ENCODE measurements at places on chromosomes 2 and 18.

- peak; percentile 10 for DNase-seq
These were observed 558 bp downstream of the DNAJC10 start for GRCh38 chr2:182716650-182716979.

DNA sequence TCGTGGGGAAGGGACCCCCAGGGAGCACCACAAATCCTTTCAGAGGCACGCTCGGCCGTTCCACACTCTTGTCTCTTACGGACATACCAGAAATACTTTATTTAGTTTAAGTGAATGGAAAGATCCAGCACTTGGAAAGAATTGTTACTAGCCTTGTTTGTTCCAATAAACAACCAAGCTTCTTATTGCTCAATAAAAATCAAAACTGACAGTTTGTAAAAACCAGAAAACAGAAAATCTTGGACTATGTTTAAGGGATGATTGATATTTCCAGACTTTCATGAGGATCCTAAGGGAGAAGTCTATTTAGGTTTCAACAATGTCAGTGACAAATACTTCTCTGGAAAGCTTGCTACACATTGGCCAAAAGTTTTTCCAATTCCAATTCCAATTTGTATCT, 31.6 kb upstream of the CCBE1 start:
- DNase-seq, result no peak

- no peak for DNase-seq
These were observed 88.2 kb downstream of the SP3 start for GRCh38 chr2:173876833-173877413.

DNA sequence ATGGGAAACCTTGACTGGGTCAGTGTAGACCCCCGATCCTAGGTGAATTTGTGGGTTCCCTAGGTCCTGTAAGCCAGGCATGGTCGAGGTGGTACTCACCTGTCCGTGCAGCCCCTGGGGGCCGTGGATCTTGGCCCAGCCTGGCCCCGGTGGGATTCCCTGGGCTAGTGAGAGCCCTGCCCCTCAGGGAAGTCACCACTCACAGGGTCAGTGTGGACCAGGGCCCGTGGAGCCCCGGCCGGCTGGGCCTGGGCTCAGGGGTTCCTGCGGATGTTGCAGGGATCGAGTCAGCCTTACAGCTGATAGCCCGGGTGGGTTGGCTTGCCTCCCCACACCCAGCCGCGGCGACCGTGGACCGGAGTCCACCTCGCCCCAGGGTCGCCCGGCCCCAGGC, 528 bp downstream of the ATG9A start:
- DNase-seq, result no peak

DNA sequence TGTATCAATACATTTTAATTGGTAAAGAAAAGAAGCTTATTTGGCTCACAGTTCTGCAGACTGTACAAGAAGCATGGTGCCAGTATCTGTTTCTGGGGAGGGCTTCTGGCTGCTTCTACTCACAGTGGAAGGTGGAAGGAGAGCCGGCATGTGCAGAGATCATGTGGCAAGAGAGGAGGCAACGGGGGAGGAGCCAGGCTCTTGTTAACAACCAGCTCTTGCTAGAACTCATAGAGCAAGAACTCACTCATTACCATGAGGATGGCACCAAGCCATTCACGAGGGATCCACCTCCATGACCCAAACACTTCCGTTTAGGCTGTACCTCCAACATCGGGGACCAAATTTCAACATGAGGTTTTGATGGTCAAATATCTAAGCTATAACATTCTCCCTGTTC, 7.5 kb downstream of the PARD6G start:
- DNase-seq, result no peak

- DNase-seq, result no peak
These were observed 2.0 kb upstream of the CYP26B1 start for GRCh38 chr2:72149556-72150156.

DNA sequence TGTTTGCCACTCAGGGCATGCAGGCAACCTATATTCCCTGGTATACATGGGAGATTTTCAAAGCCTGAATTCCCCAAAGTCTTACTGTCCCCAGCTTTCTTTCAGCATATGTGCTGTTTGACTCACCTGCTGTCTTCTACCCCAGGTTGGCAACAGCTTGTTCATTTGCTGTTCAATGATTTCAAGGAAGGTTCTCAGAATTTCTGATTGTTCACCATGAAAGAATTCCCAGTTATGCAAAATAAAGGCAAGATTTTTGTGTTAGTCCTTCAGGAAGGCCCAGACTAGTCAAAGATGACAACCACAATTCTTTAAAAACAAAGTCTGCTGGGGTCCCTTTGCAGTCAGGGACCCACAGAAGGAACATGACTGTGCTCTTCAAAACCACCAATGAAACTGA, 1057.8 kb upstream of the CDH2 start:
- no peak for DNase-seq

DNA sequence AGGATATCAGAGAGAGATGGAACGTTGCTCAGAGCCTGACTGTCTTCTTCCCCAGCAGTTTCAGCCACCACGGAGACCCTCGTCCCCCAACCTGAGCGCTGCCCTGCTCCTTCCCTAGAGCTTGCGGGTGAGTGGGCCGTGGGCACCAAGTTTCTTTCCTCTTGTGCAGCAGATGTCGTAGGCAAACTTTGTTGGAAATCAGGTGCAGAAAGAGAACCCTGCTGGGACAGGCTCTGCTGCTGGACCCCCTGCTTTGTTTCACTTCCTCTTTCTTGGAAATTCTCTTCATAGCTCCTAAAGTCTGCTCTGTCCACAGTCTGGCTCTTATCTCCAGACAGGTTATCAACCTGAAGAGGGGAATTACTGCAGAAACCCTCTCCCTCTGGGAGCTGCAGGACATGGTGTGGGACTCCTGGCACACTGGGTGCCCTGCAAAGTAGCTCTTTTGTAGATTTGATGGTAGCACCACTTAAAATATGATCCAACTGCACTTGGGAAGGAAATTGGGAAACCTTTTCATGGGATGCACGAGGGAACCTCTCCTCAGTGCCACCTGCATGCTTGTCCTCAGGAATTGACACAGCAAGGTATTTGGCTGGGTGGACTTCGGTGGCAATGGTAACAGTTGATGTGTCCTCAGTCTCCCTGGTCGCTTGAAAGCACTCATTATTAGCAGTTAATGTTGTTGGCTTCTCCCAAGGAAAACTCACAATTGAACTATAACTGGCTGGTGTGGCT, 92.2 kb downstream of the ALPK2 start:
- no peak for DNase-seq

- no peak for DNase-seq
These were observed 68.6 kb downstream of the PTGR3 start for GRCh38 chr18:75140296-75140695.

GRCh38 chr2:144498277-144498676, 21.6 kb downstream of the ZEB2 start:
- DNase-seq, result no peak

- no peak for DNase-seq
These were observed 35.6 kb upstream of the BCL11A start for GRCh38 chr2:60589104-60589503.

DNA sequence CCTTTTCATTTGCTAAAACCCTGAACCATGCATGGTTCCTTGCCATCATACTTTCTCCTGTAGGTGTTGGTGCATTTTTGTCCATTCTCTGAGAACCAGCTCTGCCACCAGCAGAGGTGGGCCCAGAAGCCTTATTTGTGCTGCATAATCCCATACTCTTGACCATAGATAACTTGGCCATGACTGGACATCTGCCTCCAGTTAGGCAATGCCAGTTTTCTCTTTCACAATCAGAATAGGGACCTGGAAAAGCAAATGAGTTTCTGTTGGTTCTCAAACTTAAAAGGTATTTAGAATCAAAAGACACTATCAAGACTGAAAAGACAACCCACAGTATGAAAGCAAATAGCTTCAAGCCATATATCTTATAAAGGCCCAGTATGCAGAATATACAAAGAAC, 167.3 kb downstream of the MAIP1 start:
- DNase-seq, result no peak

GRCh38 chr2:49416252-49416651, 261.9 kb upstream of the FSHR start:
- no peak for DNase-seq

DNA sequence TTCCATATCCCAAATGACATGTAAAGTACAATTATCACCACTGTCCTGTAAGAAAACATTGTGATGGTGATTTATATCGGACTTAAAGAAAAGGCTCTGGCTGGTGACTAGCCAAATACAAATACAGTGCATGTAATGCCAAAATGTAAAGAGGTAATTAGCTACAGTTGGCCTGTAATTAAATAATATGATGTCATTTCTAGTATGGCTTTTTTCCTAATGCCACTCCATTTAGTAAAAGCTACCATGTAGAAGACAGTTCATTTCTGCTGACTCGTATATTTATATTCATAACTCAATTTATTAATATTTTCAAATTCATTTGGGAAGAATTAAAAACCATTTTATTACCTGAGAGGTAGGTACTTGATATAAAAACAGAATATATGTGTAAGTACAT, 815.7 kb downstream of the ERBB4 start:
- no peak for DNase-seq

DNA sequence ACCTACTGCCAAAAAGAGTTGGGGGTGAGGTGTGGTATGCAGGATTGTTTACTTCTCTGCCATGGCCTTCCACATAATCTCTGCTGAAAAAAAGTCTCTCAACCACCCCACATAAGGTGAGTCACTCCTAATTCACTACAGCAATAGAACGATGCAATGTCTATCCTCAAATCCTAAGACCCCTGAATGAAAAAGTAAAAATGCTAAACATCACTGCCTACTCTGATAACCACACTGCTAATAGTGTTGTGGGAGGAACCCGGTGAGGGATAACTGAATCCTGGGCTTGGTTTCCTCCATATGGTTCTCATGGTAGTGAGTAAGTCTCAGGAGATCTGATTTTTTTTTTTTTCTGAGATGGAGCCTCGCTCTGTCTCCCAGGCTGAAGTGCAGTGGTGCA, 252.5 kb downstream of the PIEZO2 start:
- no peak for DNase-seq

DNA sequence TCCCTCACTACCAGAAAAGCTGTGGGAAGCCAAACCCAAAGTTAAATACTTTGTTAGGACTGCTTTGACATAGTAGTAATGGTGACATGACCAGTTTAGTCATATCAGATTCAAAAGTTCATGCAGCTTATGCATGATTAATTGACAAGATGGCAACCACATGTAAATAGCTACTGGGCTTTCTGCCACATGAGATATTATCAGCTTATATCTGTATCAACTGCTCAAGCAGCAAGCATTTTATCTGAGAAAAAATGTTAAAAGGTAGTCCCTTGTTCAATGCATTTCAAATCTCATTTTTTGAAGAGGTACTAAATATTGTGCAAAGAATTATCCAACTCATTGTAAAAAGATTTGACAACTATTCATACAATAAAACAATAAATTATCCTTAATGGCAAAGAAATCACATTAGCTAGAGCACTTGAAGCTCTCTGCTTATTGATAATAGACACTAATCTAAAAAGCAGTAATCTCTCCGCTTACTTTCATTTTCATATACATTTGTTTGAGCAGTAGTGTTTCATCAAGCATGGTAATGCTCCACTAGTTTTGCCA, 993.6 kb upstream of the NXPH2 start:
- DNase-seq, result no peak

- DNase-seq, result no peak
These were observed 33.0 kb upstream of the PTH2R start for GRCh38 chr2:208373460-208374089.

DNA sequence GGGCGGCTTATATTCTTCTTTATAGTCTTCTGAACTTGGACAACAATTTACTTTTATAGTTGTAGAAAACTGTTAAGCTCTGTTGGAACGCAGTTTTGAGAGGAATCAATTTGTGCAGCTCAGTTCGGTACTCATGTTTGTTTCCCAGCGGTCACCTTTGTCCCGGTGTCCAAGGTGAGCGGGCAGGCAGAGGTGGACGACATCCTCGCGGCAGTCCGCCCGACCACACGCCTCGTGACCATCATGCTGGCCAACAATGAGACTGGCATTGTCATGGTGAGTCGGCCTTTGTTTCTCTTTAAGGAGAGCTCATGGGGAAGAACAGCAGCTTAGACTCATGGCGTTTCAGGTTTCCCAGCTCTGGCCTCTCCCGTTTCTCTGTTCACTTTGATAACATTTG, 18.6 kb upstream of the ESPNL start:
- no peak for DNase-seq

GRCh38 chr2:164903951-164904350, 51.4 kb downstream of the SLC38A11 start:
- DNase-seq, result no peak

DNA sequence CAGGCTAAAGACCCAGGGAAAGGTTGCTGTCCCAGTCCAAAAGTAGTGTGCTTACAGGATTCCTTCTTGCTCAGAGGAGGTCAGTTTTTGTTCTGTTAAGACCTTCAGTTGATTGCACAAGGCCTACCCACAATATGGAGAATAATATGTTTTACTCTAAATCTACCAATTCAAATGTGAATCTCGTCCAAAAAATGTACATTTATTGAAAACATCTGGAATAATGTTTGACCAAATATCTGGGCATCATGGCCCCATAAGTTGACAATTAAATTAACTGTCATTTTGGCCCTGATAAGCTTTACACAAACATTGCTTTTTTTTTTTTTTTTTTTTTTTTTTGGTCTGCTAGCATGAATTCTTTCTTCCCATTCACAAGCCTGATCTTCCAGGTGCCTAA, 109.8 kb downstream of the CCDC178 start:
- no peak for DNase-seq

Data from progenitor cell of endocrine pancreas (in vitro differentiated cells).